ENCODE measurements at places on chromosomes 1 and 21. TPM values are rescaled to one million over a fixed set of nuclear protein-coding genes. Genes with fewer than 3 reads are reported as not detected.

DNA sequence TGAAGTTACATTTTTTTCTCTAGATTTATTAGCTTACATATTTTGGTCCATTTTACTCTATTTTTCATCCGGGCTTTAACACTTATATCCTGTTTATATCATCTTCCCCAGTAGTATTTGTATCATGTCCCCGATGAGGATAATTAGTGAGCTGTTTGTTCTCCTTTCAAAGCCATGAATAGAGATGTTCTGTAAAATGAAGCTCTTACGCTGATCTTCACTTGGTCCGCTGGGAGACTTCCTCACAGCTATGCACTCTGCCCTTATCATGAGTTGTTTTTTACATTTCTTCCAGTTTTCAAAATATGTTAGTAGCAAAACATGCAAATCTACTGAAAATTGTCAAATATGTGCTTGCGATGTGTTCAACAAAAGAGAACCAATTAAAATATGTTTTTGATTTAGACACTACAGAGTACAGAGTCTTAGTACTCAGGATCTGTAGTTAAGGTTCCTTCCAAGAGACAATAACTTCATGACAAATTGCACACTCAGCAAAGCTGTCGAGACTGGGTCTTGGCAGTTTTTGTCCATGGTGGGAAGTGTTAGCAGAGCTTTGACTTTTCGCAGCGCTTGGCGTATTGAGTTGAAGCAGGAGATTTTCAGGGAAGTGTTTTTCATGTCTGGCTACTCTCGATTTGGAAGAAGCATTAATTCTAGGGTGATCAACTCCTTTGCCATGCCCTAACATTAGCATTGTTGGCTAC lies 292.0 kb upstream of the ADAMTS5 start:
- DNase-seq: no peak

Gene KRTAP24-1
- not detected for total RNA-seq

DNA sequence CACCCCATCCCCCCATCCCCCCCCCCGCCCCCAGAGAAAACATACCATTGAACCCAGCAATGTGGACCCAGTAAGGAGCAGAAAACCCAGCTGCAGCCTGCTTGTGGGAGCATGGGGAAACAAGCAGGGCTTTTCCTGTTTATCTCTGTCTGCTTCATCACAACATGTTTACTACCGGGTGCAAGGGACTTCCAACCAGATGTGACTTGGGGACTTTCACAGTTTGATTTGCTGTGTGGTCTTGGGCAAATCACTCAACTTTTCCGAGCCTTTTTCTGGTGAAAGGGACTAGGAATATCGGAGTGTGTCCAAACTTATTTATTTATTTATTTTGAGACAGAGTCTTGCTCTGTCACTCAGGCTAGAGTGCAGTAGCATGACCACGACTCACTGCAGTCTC lies 3.2 kb downstream of the TMCC2 start:
- DNase-seq: no peak

GRCh38 chr1:60963167-60963940 lies 119.0 kb upstream of the NFIA start:
- DNase-seq: no peak

Gene CD53
- 2.2 TPM for total RNA-seq

DNA sequence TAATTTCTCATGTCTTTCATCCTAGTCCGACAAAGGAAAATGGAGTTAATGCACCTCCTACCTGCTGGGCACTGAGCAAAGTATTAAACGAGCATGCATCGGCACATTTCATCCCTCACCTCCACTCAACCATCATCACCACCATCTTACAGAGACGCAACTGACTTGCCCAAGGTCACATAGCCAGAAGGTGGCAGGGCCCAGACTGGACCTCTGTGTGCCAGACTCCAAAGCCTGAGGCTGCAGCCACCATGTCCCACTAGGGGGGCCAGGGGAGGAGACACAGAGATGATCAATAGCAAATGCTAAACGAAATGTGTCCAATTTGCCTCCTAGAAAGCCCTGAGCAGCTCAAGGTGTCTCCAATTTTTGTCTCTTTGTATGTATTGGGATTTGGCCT lies 163.7 kb upstream of the EDN2 start:
- DNase-seq: no peak

Gene CPTP
- total RNA-seq: 64.9 TPM

Gene SGIP1
- 2.5 TPM for total RNA-seq

DNA sequence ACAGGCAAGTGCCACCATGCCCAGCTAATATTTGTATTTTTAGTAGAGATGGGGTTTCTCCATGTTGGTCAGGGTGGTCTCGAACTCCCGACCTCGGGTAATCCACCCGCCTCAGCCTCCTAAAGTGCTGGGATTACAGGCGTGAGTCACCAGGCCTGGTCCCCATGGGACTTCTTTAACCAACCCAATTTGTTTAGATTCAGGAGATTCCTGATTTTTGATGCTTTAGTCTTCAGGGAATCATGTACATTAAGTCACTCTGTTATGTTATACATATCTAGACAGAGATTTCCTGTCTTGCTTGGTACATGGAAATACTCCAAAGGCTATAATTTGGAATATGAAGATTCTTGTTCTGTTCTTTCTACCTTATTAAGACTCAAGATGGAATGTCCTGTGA lies 202.4 kb upstream of the L1TD1 start:
- DNase-seq: no peak

Gene ASAP3
- 83.5 TPM for total RNA-seq

All from gastrocnemius medialis (tissue), 4 donors.